ENCODE measurements at places on chromosomes 7 and 10.

DNA sequence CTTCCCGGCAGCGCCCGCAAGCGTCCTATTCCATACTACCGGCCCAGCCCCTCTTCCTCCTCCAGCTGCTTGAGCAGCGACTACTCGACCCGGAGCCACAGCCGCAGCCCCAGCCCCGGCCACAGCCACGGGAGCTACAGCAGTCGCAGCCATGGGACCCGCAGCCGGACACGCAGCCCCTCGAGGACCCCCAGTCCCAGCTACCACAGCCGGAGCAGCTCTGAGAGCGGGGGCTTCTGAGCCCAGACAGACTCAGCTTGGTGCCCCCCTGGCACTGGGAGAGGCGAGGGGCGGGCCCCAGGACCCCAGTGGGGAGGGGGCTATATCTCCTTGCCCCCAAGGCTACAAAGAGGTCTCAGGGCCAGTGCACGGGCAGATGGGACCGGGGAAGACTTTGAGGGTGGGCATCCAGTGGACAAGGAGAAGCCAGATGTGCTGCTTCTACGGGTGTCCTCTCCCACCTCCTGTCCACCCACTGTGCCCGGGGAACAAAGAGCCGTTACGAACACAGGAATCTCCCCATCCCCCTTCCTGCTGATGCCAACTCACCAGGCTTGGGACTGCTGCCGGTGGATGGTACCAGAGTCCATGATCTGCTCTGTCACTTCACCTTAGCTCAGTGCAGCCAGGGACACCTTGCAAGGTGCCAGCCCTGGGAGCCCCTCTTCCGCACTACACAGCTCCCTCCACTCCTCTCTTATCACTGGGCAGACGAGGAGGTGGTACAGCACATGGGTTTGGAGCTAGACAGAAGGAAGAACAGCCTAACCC, 16.7 kb upstream of the HSPB1 start:
- no peak for DNase-seq

GRCh38 chr7:69956541-69956940, 358.3 kb downstream of the AUTS2 start:
- no peak for DNase-seq

DNA sequence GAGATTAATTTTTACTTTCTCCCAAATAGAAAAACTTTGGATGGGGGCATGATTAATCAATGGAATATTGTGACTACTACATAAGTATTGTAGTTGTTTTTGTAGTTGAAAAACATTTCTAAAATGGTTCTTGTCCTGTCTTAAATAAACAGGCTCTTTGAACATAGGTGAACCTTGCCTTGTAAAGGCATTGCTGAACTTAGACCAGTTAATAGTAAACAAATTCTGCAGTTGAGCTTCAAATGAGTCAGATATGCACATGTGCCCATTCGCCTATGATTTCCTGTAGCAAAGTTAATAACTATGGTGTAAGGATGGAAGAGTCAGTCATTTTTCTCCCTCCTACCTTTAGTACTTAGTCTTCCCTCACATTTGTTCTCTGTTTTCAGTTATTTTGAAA, 22.6 kb downstream of the CUTC start:
- DNase-seq: no peak

- DNase-seq: no peak
These were observed 21.8 kb downstream of the SEMA3C start for GRCh38 chr7:80896906-80897598.

DNA sequence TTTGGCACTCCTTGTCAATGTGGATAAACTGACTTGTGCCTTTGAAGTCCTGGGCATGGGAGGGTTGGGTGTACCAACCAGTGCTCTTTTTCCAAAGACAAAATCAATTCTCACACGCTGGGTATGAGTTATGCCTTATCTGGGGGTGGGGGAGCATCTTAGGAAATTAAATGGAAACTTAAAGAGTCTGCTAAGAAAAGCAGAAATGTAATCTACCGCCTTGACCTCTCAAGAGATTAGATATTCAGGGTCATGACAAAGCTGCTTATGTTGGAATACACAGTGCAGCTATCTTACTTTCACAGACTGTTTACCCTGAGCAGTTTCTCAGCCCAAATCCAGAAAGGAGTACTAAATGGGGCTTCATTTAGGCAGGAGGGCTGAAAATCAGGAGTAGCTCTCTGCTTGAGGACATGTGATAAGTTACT, 2.6 kb downstream of the MEST start:
- DNase-seq: no peak

- DNase-seq: no peak
These were observed 428.2 kb downstream of the THSD7A start for GRCh38 chr7:11403781-11404180.

- no peak for DNase-seq
These were observed 846.2 kb upstream of the POM121L12 start for GRCh38 chr7:52189153-52189778.

- DNase-seq: no peak
These were observed 76.7 kb downstream of the ATXN7L1 start for GRCh38 chr7:105799677-105800076.

GRCh38 chr10:609868-610545, 79.5 kb downstream of the DIP2C start:
- DNase-seq: no peak

- no peak for DNase-seq
These were observed 19.7 kb upstream of the ITGA8 start for GRCh38 chr10:15739254-15739970.

DNA sequence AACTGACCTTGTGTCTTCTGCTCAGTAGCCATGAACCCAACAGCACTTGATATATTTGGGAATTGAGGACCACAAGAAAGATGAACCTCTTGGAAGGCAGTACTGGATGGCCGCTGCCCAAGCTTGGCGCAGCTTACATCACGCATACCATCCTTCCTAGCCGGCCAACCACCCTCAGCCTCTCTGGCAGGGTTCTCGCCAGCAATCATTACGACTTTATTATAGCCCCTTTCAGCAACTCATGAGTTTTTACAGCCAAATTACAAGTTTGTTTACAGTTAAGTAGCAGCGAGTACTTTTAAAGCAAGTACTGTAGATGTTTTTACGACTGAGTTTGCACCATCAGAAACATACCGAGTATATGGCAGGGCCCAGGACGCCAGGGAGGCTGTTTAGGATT, 769.1 kb downstream of the SUGCT start:
- DNase-seq: no peak

GRCh38 chr7:31791881-31792280, 104.9 kb downstream of the PPP1R17 start:
- no peak for DNase-seq

DNA sequence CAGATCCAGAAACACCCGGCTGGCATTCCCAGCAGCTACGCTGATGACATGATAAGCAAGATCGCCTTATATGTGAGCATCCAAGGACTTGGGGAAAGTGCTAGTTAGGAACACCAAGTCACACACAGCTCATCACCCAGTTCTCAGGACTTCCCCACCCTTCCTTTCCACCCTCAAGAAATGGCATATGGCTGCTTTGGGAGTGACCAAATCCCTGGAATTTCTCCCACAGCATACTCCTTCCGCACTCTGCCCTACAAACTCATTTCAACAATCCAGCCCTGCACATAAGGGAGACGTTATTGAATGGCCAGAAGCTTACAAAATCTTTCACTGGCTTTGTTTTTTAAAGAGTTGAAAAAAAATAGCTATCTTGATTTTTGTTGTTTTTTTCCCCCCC, 4.2 kb downstream of the ITIH5 start:
- DNase-seq: no peak

DNA sequence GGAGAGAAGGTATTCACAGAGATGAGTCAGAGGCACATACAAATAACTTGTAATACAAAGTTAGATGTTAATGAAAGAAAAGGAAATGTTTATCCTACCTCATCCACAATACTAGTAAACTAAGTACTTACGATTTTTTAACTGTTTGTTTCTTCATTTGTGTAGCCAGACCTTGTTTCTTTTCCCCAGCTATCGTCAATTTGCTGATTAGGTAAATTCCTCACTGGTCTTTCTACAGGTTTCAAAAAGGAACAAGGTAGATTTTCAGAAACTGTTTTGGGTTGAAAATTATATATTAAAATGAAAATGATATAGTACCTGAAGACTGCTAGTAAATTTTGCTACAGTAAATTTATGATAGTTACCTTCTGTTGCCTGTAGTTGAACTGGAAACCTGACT, 56.6 kb downstream of the PON1 start:
- no peak for DNase-seq

- DNase-seq: no peak
These were observed 190.4 kb downstream of the SLC25A13 start for GRCh38 chr7:96131525-96131924.

- DNase-seq: no peak
These were observed 82.1 kb upstream of the HPS1 start for GRCh38 chr10:98528805-98529183.

GRCh38 chr7:156015237-156016020, 203.2 kb upstream of the SHH start:
- no peak for DNase-seq

- DNase-seq: no peak
These were observed 20.8 kb downstream of the CYTH3 start for GRCh38 chr7:6251653-6252052.

DNA sequence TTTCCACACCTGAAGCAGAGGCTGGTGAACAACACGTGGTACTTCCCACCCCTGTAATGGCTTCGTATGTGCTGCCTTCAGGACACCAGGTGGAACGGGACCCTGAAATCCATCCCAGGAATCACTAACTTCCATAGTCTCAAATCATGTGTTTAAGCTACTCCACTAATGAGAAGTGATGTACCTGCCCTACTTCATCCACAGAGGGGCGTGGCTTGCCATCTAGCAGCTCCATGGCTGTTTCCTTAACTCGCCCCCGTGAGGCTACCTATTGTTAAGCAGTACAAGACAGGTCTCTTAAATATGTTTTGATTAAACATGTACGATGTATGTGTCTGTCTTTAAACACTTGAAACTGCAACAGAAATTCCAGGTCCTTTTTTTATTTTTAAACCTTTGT, 31.8 kb downstream of the ARL3 start:
- DNase-seq: no peak

- DNase-seq: no peak
These were observed 116.7 kb downstream of the CYP26A1 start for GRCh38 chr10:93190372-93190771.

DNA sequence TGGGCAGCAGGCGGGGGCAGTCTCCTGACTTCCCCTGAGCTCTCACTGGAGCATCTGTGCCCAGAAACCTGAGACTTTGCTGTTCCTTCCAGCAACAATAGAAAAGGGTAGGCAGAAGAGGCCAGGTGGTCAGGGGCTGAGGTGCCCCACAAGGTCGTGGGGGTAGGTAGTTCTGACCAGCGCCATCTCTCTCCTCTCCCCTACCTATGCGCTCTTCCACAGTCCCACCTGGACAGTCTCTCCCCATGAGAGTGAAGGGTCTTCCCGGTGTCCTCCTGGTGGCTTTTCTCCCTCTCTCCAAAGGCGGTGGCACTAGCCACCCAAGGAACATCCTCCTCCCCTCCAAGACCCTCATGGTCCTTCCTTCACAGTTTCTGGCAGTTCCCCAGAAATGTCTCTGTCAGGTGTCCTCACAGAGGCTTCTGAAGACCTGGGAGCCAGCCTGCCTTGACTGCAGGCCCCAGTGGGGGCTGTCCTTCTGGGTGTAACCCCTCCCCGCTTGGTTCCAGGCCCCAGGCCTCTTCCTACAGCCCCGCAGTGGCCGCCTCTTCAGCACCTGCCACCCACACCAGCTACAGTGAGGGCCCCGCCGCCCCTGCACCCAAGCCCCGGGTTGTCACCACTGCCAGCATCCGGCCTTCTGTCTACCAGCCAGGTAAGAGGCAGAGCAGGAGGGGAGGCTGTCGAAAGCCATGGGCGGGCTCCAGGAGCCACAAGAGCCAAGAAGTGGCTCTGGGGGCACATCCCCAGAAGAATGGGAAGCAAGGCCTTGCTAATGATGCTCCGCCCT, 41.3 kb downstream of the LDB3 start:
- no peak for DNase-seq

DNA sequence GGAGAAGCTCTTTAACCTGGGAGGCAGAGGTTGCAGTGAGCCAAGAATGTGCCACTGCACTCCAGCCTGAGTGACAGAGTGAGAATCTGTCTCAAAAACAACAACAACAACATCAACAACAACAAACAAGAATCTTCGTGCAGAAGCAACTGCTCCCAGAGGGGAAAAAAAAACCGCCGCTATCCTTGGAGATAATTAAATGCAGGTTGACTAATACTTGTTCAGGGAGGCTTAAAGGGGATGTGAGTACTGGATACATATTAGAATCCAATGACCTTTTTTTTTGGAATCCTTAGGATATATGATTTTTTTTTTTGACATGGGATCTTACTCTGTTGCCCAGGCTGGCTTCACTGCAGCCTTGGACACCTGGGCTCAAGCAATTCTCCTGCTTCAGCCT, 89.6 kb upstream of the FAM171A1 start:
- no peak for DNase-seq
